CD4-positive, alpha-beta T cell treated with Interleukin-4 for 4 hours (primary cell): ENCODE measurements at places on chromosomes 7 and 10.

GRCh38 chr7:2198760-2199159, 34.0 kb downstream of the MAD1L1 start:
- DNase-seq, result no peak

GRCh38 chr10:31129880-31130405, 98.3 kb upstream of the ZNF438 start:
- DNase-seq, result no peak

DNA sequence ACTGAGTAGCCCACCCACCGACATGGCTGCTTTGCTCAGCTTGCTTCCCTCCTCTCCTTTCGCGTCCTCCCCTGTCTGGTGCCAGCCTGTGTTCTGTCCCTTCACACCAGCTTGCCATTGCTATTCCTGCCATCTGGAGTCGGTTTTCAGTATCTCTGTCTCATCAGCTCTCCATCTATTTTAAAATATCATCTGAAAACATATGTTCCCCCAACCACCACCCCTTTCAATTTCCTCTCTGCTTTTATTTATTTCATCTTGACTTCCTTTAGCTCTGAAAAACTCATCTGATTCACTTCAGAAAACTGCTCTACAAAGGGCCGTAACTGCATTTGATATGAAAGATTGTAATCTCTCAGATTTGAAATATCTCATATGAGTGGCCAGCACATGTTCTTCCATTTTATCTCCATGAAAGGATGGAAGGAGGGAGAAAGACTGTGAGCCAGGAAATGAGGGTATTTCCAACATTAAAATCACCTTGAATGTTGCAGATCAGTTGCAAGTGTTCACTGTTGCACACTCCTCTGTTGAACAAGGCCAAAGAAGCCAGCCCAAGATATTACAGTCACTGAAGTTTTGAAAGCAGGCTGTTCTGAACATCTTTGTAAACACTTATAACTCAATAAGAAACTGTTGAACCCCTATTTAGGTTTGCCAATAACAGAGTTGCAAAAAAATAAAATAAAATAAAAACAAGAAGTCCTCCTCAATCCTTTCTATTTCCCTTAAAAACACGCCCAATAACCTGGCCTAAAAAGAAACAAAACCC, 202.4 kb upstream of the NEBL start:
- no peak for DNase-seq

DNA sequence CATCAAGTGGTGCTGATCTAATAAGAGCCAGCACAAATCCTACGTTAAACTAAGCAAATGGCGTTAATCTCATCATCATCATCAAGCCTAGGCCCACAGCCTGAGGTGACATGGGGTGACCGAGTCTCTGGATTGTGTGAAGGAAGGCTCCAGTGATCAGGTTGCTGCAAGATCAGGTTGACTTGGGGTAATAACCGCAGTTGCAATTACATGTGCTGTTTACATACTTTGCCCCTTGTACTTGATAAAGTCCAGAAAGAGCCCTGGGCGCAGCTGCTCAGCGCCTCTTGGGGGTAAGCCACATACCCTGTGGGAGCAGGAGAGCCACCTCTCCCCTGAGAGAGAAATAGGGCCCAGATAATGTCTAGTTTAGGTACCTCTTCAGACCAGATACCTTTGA, 228.1 kb downstream of the WDR11 start:
- DNase-seq, result no peak

- DNase-seq, result no peak
These were observed 173.9 kb downstream of the RNLS start for GRCh38 chr10:88409236-88409635.

GRCh38 chr10:59362959-59363381, 621 bp upstream of the FAM13C start:
- no peak for DNase-seq

GRCh38 chr7:118040562-118040961, 143.4 kb upstream of the LSM8 start:
- DNase-seq, result no peak
